Ascending aorta (tissue), 2 donors: ENCODE measurements at places on chromosomes 1 and 21. TPM values are rescaled to one million over a fixed set of nuclear protein-coding genes. Genes with fewer than 3 reads are reported as not detected.

DNA sequence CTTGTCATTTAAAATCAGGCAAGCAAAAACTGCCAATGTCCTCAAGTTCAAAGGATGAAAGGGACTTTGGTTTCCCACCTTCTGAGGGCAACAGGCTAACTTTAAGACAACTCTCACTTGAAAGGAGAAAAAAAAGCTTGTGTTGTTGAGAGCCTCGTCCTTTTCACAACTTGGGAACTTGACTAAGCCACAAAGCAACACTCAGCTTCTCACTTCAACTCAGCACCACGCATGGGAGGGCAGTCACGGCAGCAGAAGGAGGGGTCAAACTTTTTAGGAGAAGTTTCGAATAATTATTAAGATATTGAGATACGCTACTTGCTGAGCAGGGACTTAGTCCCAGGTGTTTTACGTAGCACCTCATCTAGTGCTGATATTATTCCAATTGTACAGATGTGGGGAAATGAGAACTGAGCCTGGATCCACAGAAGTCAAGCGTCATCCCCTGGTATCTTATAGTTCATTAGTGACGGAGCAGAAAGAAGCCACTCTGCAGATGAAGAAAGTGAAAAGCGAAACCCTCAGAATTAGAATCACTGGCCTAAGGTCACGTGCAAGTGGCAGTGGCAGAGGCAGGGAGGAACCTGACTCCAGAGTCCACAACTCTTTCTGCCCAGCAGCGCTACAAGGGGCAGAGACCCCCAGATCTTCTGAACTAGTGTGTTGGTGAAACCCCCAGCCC, 83.6 kb downstream of the JAK1 start:
- DNase-seq, result no peak

GRCh38 chr1:6515771-6516170, 24.3 kb upstream of the PLEKHG5 start:
- no peak for DNase-seq

DNA sequence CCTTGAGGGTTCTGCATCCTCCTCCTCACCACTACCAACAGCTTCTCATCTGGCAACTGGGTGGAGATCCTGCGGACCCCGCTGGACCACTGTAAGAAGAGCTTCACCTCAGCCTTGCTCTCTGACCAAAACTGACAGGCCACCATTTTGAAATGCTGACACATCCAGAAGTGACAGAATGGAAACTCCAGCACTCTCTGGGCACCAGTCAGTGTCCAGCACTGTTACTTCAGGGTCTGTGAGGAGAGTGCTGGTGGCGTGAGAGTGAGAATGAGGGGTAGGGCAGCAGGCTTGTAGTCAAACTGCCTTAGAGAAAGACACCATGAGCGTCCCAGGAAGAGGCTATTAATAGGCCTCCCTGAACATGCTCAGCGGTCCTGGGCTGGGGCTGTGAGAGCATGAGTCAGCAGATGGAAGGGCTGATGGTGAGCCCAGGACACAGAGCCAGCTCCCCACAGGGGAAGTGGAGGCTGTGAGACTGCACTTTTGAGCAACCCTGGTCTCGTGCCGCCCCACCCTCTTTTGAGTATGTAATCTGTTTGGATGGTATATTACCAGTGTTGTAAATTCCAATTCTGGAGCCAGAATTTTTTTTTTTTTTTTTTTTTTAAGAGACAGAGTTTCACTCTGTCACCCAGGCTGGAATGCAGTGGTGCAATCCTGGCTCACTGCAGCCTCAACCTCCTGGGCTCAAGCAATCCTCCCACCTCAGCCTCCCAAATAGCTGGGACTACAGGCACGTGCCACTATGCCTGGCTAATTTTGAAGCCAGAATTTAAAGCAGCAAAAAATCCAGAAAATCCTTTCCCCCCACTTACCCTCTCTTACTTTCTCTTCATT, 34.4 kb upstream of the SLC30A1 start:
- peak; percentile 96 for DNase-seq

GRCh38 chr1:37752583-37753471, 12.1 kb downstream of the EPHA10 start:
- DNase-seq, result no peak

DNA sequence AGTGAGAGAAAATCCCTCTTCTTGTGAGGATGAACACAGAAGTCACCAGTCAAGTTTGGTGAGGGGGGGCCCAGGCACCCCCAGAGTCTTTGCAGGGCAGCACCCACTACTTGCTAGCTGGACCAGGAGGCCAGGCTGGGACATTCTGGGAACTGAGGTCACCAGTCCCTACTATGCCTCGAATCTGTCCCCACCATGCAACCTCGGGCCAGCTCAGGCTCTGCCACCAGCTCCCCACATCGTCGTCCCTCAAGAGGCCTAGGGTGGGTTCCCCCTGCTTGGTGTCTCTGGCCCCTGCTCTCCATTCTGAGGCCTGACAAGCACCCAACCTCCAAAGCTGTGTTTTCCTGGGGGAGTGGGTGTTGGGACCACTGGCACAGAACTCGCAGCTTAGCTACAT, 22.2 kb upstream of the ZNF678 start:
- DNase-seq, result no peak

GRCh38 chr1:229845410-229846138, 219.5 kb downstream of the URB2 start:
- DNase-seq, result no peak

The CENPF gene
- 0.53 TPM for total RNA-seq

The GBP7 gene
- not detected for total RNA-seq

The OPRD1 gene
- not detected for total RNA-seq
